Neural crest cell (in vitro differentiated cells): ENCODE measurements at places on chromosomes 1 and 21.

- no peak for DNase-seq
Measured at GRCh38 chr1:231274119-231274825, 33.3 kb downstream of the GNPAT start.

GRCh38 chr1:74681449-74681848 is 7.9 kb upstream of the ERICH3 start:
- no peak for DNase-seq

DNA sequence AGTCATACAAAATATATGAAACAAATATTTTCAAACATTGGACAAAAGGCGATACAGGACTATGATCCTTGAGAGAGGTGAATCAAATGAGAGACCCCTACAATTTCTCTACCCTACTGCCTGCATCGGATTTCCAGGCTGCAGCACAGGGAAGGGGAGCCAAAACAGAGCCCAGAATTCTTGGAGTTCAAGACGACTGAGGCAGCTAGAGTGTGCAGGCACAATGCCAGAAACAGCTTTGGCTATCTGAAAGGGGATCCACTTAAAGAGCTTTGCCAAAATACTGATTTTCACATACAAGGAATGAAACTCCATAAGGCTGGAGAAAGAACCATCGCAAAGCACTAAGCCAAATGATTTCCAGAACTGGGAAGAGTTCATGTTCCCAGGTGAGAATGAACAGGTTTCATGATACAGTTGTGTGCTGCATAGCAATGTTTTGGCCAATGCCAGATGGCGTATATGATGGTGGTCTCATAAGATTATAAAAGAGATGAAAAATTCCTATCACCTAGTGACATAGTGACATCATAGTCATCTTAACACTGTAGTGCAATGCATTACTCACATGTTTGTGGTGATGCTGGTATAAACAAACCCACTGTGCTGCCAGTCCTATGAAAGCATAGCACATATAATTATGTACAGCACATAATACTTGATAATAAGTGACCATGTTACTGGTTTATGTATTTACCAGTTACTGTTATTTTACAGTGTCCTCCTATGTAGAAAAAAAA is 77.5 kb downstream of the KCND3 start:
- DNase-seq = no peak

DNA sequence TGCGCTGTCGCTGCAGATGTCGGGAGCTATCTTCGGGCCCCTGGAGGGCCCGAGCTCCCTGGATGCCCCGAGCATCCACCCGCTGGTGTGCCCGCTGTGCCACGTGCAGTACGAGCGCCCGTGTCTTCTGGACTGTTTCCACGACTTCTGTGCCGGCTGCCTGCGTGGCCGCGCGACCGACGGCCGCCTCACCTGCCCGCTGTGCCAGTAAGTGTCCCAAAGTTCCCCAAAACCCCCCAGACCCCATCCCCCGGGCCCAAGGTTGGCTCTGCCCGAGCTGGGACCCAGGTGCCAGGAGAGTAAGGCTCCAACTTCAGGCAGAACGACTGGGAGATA is 569 bp downstream of the RNF207 start:
- DNase-seq = no peak

- DNase-seq = no peak
Measured at GRCh38 chr1:12591267-12591938, 26.6 kb downstream of the DHRS3 start.

DNA sequence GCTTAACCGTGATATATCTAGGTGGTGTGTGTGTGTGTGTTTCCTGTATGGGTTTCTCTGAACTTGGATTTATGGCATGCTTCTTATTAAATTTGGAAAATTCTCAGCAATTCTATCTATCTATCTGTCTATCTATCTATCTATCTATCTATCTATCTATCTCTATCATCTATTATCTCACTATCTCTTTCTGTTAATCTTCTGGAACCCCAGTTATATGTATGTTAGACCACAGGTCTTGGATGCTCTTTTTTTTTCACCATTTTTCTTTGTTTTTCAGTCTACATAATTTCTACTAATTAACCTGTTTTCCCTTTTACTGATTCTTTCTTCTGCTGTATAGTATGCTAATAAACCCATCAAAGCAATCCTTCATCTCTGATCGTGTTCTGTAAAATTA is 538.0 kb downstream of the PTPRU start:
- DNase-seq = no peak

GRCh38 chr1:31658721-31659120 is 14.0 kb upstream of the PEF1 start:
- DNase-seq = no peak

DNA sequence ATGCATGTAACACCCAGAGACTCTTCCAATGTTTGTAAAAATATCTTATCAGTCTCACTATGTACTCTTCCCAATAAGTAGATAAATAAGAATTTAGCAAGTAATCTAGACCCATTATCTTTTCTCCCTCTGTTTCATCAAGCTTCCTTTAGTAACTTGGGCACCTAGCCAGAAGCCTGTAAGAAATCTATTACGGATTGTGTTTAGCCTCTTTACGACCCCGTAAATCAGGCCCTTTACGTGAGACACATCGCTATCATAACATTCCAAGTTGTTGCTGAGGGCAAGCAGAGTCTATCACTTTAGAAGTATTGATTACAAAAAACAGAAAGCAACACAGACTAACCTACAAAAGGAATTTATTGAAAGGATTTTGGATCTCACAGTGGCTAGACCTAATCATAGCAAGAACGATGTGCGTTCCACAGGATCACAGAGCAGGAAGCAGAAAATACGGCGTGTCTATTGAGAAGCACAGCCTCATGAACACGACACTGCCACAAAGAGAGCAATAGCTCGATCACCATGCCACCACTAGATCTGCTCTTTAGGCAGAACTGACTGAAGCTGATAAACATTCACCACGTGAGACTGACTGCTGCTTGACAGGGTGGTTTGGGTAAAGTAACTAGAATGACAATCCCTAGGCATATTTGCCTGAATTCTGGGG is 922.1 kb downstream of the AMY1C start:
- DNase-seq = no peak

DNA sequence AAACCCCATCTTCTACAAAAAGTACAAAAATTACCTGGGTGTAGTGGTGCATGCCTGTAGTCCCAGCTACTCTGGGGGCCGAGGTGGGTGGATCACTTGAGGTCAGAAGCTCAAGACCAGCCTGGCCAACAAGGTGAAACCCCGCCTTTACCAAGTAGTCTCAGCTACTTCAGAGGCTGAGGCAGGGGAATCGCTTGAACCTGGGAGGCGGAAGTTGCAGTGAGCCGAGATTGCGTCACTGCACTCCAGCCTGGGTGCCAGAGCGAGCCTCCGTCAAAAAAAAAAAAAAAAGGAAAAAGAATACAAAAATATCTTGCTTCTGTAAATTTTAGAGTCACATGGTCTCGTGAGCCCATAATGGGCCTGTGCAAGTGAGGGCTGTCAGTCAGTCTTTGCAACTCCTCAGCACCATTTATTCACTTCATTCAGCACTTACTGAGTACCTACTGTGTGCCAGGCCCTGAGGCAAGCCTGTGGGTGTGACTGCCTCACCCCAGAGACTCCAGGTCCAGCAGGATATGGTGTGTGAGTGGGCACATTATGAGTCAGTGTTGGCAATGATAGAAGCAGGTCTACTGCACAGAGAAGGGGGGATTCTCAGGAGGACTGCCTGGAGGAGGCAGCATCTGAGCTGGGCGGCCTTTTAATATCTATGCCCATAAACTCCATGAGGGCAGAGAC is 46.8 kb upstream of the TARDBP start:
- DNase-seq = no peak

DNA sequence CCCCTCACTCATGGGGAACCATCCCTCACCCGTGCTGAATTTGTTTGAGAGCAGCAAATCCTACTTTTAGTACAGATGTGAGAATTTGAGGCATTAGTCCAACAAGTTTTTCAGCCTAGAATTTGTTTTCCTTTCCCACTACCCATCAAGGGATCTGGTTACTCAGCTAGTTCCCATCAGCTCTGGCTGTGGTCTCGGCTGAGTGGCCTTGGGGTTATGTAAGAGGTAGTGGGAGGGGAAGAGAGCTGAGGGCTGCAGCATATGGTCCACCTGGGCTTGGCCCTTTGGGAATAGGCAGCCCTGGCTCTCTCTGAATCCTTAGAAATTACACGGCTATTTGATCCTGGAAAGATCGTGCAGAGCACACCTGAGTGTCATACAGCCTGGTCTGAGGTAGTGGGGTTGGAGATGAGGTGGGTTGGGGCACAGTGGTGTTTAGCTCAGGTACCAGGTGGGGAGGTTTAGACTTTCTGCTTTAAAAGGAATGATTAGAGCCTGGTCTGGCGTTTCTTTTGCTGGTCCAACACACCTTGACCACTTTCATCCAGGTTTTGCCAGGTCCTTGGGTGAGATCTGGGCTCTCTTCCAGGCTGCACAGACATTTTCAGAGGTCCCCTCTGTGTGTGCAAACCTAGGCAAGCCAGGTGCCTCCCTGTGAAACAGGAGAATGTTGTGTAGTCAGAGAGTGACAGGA is 4.2 kb downstream of the GSTM4 start:
- DNase-seq = no peak

DNA sequence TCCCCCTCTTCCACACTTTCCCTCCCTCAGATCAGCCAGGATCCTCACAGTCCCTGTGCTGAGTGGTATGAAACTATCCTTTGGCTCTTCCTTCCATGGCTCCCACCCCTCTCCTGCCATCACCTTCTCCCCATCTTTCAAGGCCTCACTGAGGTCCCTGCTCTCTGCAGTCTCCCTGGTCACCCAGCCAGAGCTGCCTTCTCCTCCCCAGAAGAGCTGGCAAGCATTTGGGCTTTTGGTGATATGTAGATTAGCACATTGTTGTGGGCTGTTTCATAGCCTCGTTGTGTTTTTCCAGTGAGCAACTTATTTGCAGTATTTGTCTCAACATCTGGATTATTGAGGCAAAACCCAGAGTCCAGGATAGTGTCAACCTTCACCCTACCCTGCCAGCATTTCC is 2.2 kb downstream of the CSF1 start:
- DNase-seq = no peak

DNA sequence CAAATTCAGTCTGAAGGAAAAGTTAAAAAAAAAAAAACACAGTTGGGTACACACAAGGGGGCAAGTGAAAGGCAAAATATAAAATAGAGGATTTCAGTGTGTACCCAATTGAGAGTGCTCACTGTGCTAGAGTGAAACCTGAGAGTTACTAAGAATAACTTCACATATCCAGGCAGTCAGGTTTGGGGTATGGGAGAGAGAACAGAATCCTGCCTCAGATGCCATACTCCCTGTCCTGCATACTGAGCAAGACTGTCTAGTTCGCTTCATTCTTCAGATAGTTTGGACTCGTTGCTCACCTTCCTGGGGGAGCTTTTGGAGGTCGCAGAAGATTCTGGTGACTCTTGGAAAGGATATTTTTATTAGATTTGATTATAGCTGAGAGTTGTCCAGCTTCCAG is 20.4 kb downstream of the CEP85 start:
- no peak for DNase-seq

DNA sequence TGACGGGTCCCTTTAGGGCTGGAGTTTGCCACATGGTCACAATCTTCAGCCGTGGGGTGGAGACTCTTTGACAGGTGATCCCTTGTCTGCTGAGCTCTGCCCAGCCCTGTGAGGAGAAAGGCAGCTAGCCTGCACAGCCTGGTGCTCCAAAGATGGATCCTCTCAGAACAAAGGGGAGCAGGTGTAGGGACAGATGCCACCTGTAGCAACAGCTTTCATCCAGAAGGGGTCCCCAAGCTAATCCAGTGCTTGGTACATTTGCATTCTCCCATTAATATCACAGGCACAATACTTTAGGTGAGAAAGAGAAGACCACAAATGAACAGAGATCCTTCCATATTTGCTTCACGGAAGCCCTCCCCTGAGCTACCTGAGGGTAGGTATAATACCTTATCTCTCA is 93.2 kb downstream of the CCDC185 start:
- DNase-seq = no peak

DNA sequence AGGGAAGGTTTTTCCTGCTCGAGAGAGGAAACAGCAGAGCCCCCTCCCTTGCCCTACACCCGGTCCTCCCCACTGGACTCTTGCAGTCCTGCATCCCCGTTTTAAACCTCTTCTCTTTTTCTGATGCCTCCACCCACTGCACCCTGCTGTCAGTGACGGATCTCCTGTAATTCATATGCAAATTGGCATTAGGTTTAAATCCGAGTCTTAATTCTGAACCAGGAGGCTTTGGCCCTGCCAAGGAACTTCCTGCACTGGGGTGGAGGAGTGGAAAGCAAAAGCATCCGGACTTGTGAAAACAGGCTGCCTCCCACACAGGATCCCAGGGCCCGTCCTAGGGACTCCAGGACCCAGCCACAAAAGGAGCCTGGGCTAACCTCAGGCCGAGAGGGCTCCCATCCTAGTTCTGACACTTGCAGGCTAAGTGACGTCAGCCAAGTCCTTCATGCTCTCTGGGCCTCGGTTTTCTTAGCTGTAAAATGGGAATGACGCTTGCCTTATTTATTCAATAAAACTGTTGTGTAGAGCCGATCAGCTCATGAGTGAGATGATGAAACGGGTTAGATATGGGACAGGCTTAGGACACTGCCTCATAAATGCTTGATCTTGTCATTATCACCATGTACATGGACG is 613.3 kb downstream of the AJAP1 start:
- DNase-seq = no peak

GRCh38 chr1:209387969-209388329 is 195.6 kb upstream of the CAMK1G start:
- no peak for DNase-seq

- DNase-seq = no peak
Measured at GRCh38 chr1:115258302-115258866, 79.7 kb downstream of the NGF start.

DNA sequence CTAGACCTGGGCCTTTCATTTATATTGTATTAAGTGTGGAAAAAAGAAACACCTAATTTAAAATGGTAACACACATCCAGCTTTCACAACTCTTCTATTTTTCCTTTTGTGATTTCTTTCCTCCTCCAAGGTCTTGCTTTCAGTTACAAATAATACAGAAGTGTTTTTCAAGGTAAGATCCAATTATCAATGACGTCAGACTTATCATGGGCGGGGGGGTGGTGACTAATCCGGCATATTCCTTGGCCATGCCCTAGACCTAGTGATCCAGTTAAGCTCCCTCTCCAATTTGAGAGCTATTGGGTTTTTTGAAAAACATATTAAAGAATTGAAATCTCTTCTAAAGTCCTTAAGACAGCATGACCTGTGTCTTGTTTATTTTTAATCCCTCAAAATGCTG is 669.9 kb upstream of the NR5A2 start:
- no peak for DNase-seq

DNA sequence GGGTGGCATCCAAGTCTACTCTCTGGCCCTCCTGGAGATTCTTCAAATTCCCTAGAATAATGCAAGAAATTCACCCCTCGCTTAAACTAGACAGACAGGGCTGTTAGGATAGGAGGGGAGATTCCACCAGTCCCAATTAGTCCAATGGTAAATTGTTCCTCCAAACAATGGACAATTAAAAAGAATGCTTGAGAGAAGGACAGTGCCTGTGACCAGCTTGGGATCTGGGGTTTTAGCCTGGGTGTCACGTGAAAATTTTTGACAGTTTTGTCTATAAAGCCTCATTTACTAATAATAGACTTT is 177.7 kb upstream of the RAB4A start:
- DNase-seq = no peak

DNA sequence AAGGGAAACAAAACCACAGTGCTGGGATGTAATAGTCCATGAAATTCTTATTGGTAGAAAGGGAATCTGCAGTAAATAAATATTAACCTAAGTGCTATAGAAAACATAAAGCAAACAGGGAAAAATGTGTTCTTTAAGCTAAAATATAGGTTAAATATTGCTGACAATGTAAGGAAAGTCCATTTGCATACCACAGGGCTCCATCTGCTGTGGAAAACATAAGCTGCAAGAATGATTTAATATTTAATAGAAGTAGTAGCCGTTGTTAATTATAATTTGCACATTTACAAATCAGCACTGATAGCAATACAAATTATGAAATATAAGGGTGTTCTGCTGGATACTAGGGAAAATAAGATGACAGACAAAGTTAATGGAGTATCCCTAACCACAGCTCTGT is 444.9 kb upstream of the PKN2 start:
- no peak for DNase-seq
